ENCODE measurements at places on chromosomes 12 and 14.

- DNase-seq = no peak
Measured at GRCh38 chr14:66540038-66540437, 32.1 kb downstream of the GPHN start.

GRCh38 chr12:49789992-49790391, 38.2 kb downstream of the NCKAP5L start:
- no peak for DNase-seq

GRCh38 chr12:50924131-50924438, 28.3 kb upstream of the HIGD1C start:
- DNase-seq = no peak

DNA sequence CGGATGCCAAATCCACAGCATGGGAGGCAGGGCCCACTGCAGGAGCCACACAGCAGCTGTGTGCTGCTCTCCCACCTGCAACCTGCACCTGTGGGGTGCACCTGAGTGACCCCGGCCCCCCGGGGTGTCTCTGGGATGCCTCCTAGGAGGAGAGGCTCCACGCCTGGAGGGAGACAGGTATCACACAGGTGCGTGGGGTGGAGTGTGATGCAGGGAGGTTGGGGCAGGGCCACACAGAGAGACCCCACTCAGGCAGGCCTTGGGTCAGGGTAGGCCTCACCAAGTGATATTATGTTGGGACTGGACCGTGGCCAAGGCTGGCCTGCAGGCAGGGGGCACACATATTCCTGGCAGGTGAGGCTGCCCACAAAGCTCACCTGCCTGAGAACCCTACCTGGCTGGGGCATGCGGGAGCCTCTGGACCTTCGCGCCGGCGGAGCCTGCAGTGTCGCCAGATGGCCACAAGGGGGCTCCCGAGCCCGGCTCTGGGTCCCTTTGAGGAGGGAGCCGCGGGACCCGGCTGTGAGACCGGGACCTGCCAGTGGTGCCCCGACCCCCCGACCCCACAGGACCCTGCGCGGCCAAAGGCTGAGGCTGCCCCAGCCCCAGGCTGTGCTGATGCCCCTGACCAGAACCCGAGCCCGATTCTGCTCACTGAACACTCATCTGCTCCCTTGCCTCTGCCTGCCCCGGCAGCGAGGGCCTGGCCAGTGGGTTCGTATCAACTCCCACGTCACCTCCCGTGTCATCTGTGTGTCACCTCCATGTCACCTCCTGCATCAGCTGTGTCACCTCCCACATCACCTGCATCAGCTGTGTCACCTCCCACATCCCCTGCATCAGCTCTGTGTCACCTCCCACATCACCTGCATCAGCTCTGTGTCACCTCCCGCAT, 11.4 kb downstream of the TMEM121 start:
- peak; percentile 75 for DNase-seq

DNA sequence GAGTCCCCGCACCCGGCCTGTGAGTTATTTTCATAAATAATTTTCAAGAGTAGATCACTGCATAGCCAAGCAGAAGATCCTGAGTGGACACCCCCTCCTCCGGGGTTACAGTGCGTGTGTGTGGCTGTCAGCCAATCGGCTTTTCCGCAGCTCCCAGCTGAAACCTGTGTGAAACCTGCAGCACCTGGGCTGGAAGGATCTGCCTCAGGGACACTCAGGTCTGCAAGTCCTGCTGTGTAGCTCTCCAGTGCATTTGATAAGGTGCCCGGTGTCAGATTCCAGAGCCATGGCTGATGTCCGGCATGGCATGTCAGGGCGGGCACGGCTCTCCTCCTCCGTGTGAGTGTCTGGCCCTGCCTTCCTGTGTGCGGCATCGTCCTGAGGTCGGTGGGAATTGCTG, 124.8 kb downstream of the GLT1D1 start:
- no peak for DNase-seq

GRCh38 chr14:104421401-104421821, 158.2 kb upstream of the C14orf180 start:
- no peak for DNase-seq

- no peak for DNase-seq
Measured at GRCh38 chr14:89357655-89358297, 59.3 kb downstream of the FOXN3 start.

- DNase-seq = no peak
Measured at GRCh38 chr14:74500417-74501134, 7.0 kb downstream of the ISCA2 start.

GRCh38 chr12:108337235-108338223, 1.6 kb downstream of the CMKLR1 start:
- no peak for DNase-seq

DNA sequence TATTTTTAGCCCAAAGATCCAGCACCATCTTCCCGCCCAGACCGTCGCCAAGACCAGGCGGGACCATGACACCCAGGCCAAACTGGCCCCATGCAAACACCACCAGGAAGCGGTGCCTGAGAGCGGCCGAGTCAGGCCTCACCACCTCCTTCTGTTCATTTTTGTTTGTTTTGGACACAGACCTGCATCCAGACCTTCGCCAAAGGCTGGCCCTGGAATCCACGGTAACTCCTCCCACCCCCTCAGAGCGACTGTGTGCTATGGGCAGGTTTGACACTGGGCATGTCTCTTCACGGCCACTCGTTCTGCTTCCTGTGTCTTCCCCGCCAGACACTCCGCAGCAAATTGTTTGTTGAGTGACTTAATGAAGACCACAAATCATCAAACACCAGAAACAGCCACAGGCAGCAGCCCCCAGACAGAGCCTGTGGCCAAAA, 47.1 kb downstream of the NCOR2 start:
- DNase-seq = no peak

GRCh38 chr14:88188745-88189416, 134.2 kb downstream of the KCNK10 start:
- peak; percentile 14 for DNase-seq

DNA sequence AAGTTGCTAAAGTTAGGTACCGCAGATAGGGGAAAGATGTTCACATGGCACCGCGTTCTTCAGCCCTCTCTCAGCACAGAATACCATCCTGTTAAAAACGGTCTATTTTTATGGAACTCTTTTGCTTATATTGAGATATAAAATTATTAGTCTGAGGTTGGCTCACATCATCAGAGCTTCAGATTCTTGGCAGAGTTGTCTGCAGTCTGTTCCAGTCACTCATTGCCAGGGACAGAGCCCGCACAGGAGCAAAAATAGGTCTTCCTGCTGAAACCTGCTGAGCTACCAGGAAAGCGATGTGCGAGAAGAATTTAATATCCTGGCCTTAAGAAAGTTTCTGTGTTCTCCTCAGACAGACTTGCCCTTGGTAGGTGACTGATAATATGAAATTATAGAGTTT, 249.8 kb downstream of the VRK1 start:
- no peak for DNase-seq

DNA sequence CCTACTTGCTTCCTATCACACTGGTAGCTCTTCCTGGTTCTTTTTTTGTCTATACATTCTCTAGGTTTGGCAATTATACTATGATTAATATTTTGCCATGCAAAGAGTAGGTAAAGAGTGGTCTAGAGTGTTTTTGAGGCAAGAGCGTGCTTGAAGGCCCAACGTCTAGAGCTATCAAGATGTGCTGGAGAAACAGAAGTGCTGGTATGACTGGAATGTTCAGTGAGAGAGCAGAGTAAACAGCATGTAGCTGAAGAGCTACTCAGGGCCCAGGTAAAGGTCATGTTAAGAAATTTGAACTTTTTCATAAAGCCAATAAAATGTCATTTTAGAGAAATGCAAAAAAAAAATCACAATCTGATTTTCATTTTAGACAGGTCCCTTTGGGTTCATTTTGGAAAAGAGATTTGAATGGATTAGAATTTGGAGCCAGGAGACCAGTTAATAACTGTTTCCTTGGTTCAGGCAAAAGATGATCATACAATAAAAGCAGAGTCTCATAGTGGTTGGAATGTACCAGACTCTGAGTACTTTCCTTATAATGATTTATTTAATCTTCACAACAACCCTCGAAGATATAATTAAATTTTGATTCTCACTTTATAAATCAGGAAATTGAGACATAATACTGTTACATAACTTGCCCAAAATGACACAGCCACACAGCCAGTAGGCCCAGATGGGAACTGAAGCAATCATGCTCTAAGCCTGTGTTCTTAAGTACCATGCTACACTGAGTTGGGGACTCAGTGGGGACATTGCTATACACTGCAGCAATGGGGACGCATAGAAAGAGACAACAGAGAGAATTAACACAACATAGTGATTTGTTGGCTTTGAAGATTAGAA, 350.1 kb downstream of the NELL2 start:
- DNase-seq = no peak

GRCh38 chr12:66678338-66679275, at the start of gene GRIP1:
GRIP1 (minus strand) TSS chr12:66679076; CDS start chr12:66678904, 172 bp downstream.
- DNase-seq = no peak

DNA sequence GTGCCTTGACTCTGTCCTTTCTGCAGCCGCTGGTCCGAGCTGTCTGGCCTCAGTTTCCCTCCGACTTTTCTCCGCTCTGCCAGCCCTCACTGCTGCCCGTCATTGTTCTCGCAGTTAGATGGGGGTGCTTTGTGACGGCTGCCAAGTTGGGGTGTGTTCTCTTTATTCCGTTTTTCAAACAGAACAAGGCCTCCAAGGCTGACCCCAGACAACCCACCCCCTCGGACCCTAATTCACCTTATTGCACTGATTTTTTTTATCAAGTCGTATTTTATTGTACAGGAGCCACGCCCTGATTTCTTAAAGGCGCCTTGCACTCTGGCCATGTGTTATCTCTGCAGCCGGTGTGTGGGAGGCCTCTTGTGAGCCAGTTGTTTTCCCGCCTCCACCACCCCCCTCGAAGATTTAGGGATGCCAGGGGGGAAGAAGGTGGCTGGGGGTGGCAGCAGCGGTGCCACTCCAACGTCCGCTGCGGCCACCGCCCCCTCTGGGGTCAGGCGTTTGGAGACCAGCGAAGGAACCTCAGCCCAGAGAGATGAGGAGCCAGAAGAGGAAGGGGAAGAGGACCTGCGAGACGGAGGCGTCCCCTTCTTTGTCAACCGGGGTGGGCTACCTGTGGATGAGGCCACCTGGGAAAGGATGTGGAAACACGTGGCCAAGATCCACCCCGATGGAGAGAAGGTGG, 1.3 kb downstream of the VASH1 start:
- DNase-seq = no peak

GRCh38 chr12:95126736-95127135, 53.3 kb upstream of the NR2C1 start:
- DNase-seq = no peak

DNA sequence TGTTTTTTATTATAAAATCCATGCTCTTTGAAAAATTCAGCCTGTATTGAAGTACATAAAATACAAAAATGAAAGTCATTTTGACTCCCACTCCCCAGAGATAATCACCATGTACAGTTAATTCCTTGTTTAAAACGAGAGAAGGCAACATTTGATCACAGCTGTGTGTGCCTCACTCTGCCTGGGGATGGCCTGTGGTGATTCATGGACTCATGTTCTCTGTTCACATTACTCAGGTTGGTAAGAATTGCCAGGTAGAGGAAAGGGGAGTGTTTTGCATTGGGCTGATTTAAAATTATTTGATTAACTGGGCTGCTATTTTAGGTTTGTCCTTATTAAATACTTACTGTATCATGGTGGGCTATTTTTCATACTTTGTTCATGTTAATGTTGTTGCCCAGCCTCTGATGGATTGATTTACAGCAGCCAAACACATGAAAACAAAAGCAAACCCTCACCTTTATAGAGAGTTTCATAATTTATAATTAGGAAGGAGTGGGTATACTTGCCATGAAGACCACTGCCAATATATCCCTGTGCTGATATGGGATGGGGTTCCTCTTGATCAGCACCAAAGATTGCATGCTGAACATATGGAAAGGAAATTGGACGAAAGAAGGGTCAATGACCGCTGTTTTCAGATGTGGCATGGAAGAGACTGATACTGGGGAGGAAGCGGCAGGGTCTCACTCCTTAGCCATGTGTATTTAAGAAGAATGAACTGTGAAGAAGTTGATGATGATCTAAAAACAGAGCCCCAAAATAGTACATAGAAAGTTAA, 3.0 kb downstream of the ZBTB1 start:
- no peak for DNase-seq

DNA sequence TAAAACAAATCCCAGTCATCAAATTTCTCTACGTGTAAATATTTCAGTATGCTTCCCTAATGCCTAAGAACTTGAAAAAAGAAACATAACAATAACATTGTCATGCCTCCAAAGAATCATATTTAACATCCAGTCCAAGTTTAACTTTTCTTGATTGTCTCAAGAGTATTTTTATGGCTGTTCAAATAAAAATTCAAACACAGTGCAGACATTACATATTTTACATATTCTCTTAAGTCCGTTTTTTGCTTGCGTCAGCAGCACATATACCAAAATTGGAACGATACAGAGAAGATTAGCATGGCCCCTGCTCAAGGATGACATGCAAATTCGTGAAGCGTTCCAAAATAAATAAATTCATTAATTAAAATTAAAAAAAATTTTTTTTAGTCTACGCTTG, 23.3 kb upstream of the EEA1 start:
- DNase-seq = no peak

DNA sequence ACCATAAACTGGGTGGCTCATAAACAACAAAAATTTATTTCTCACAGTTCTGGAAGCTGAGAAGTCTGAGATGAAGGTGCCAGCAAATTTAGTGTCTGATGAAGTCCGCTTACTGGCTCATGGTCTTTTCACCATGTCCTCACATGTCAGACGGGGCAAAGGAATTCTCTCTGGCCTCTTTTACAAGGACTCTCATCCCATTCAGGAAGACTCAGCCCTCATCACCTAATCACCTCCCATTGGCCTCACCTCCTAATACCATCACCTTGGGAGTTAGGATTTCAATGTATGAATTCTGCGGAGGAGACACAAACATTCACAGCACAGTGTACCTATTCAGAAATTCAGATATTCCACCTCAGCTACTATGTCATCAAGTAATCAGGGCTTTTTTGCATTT, 357.6 kb downstream of the PAWR start:
- no peak for DNase-seq

DNA sequence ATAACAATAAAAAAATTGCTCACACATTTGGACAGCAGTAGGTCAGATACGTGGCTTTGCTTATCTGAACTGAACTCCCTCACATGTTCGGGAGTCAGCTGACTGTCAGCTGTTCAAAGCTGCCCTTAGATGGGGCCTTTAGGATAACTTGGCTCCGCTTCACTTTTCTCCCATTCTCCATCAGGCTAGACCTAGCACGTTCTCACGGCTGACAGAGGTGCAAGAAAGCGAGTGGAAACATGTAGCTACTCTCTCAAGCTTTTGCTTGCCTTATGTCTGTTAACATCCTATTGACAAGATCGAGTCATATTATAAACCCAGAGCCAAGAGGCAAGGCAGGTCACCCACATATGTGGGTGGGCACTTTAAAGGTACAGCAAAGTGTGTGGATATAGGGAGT, 112.0 kb upstream of the PDZRN4 start:
- DNase-seq = no peak

DNA sequence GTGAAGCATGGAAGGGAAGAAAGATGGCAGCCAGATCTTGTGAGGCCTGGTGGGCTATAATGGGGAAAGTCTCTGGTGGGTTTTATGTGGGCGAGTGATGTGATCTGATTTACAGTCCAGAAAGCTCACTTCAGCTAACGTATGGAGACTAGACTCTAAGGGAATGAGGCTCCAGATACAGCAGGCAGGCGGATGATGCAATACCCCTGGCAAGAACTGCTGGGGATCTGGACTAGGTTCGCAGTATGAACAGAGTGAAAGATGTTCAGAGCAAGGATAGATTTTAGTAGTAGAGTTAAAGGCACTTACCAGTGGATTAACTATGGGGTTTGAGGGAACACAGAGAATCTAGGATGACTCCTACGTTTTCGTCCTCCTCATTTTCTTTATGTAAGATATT, 253.1 kb downstream of the ANO2 start:
- DNase-seq = no peak
